Right cardiac atrium (tissue), 5 donors: ENCODE measurements at places on chromosomes 7 and 10. TPM values are rescaled to one million over a fixed set of nuclear protein-coding genes. Genes with fewer than 3 reads are reported as not detected.
A peak's percentile ranks its signal among the peaks of the same experiment; 100 is the strongest.

TEX47 gene
- not detected for total RNA-seq

DNA sequence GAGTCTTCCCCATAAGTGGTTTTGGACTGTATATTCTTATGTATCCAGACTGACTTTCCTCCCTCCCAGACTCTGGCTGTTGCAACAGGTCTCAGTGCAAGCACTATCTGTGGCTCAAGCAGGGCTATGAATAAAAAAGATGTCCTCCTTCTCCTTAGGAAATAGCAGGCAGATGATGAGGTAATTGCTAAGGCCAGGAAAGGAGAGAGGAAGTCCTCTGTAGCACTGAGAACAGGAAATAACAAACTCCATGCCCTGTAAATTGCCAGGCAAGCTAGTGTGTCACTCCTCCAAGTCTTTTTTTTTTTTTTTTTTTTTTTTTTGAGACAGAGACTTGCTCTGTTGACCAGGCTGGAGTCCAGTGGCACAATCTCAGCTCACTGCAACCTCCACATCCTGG is 900.1 kb downstream of the TYW1 start:
- DNase-seq, result no peak

DNA sequence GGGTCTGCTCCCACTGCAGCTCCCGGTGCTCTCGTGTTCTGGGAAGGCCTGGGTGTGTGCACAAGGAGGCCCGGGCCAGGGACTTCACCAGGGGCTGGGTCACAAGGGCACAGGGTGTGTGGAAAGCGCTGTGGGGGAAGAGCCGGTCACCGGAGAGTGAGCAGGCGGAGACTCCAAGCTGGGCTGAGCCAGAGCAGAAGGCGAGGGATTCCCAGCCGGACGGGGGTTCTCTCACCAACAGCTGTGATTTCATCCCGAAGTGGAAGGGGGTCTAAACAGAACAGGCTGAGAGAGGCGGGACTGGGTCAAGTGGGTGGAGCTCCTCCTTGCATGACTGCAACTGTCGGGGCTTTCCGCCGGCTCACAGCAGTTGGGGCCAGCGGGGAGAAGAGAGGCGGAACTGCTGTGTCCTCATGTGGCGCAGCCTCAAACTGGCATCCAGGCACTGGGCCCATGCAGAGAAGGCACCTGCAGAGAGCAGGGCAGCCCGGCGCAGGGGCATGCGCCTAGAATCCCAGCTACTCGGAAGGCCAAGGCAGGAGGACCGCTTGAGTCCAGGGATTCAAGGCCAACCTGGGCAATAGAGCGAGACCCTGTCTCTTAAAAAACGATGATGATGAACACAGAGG is 7.6 kb upstream of the ORAI2 start:
- DNase-seq, result peak; percentile 79

DNA sequence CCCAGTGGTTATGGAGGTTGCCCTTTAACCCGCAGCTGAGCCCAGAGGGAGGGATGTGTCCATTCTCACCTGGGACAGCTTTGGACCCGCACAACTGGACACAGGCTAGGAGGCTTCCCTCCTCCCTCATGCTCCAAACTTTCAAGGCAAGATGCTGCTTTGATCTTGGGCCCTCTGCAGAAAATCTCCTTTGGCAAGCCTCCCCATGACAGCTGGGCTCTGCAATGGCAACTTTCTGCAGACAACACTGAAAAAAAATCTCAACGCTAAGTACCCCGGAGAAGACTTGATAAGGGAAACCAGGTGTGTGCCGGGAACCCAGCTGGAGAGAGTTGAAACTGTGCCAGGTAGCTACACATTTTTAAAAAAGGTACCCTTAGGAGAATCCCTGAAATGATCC is 610.1 kb downstream of the LRMDA start:
- DNase-seq, result no peak

- DNase-seq, result no peak
Measured at GRCh38 chr7:20959281-20959680, 172.6 kb upstream of the SP8 start.

- DNase-seq, result no peak
Measured at GRCh38 chr7:33286501-33286900, 157.1 kb downstream of the BBS9 start.

DNA sequence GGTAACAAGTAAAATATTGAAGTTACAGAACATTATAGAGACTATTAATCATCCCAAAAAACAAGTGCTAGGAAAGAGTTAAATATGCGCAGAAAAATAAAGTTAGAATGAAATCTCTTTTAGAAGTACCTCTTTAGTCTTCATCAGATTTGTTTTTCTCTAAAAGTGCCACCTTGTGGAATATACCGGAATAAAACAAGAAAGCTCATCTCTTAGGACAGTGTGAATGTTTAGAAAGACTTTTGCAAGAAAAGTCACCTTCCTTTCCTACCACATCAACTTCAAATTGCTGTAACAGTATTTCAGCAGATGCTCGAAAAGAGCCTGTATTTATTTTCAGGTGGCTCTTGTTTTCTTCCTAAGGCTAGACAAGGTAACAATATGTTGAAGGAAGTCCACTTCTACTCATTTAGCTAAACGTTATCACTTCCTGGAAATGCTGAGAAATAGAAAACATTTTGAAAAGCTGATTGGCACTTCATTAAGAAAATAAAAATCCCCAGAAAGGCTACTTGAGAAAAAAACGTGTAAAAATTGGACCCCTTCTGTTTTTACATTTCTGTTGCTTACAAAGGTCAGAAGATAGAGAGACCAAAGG is 19.8 kb upstream of the FAM133B start:
- no peak for DNase-seq

GRCh38 chr7:101957744-101958525 is 140.5 kb downstream of the CUX1 start:
- no peak for DNase-seq

GRCh38 chr10:67242528-67242927 is 316.7 kb downstream of the LRRTM3 start:
- no peak for DNase-seq

DNA sequence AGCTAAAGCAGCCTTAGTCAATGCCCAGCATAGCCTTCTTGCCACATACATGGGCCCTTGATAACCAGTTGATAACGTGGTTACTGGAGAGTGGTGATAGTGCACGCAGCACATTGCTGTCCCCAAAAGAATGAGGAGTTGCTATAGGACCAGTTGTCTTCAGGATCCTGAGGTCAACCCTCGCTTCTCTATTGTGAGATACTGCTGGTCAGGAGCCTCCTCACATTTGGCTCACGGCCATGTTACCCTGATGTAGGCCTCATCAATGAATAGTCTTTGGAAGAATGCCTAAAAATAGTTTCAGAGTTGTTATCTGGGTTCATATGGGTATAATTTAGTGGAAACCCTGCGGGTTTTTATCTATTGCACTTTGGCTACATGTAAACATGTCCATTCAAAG is 230.7 kb downstream of the VTI1A start:
- no peak for DNase-seq

DNA sequence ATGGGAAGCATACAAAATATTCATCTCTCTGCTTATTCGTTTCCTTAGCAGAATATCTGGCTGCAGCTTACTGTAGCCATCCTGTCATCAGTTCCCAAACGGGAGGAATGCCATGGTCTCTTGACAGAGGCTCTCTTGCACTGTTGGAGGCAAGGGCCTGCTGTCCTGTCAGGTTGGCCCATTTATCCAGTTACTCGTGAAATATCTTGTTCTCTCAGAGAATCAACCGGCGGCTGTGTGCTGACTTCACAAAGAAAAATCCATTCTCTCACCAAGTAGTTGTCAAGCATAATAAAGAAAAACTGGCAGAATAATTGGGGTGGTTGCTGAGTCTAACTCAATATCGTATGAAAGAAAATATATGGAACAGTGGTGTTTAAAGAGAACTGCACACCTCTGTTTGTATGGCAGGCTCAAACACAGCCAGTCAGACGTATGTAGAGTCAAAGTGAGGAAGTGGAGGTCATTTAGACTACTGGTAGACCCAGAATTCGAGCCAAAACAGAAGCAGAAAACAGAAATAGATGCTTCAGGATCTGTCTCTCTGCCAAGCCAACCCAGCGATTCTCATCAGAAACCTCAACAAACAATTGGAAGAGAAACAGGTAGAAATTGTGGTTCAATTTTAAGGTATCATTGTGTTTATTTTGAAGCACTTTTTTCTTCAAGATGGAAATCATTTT is 349.2 kb upstream of the PRKCQ start:
- DNase-seq, result no peak

CCT6A gene
- 72.6 TPM for total RNA-seq

DNA sequence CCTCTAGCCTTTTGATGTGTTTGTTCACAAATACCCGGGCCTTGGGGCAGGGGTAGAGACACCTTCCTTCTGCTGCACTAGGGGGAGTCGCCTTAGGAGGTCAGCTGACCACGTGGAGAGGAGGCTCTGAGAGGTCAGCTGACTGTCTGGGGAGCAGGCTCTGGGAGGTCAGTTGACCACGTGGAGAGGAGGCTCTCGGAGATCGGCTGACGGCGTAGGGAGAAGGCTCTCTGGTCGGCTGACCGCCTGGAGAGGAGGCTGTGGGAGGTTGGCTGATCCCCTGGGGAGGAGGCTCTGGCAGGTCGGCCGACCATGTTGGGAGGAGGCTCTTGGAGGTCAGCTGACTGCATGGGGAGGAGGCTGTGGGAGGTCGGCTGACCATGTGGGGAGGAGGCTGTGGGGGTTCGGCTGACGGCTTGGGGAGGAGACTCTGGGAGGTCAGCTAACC is 59.6 kb upstream of the LYZL1 start:
- no peak for DNase-seq

DNA sequence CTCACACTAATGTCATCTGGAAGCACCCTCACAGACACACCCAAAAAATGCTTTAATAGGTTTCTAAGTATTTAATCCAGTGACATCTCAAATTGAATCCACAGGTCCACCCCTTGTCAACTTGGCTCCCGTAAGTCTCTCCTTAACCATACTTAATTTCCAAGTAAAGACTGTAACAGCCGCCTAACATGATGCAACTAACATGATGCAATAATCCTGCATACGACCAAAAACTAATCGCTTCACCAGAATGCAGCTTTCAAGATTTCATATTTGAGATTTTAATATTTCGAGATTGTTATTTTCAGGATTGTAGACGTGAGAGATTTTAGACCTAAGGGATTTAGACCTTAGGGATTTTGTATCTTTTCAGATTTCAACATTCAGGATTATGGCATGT is 3.7 kb upstream of the HDAC9 start:
- no peak for DNase-seq

ADRA2A gene
- 0.83 TPM for total RNA-seq

GRCh38 chr10:102595293-102595692 is 49.0 kb upstream of the TRIM8 start:
- no peak for DNase-seq

GRCh38 chr10:43121444-43121843 is 16.8 kb upstream of the CSGALNACT2 start:
- no peak for DNase-seq

DNA sequence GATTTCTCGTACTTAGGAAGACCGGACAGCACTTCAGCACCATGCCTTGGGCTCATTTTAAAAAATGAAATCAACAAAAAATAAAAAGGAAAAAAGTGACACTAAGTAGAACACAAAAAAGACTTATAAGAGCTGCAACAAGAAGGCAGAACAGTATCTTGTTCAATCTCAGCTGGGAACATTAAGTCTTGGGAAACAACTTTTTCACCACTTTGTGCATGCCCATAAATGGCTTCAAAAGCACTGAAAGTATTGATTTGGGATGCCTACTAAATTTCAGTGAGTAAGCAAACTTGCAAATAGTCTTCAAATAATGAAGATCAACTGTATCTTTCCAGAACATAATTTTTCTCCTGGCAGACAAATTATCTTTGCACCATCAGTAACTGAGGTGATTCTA is 489.3 kb downstream of the NXPH1 start:
- no peak for DNase-seq

DPP6 gene
- total RNA-seq, result not detected
